ENCODE measurements at places on chromosomes 5 and 9.

DNA sequence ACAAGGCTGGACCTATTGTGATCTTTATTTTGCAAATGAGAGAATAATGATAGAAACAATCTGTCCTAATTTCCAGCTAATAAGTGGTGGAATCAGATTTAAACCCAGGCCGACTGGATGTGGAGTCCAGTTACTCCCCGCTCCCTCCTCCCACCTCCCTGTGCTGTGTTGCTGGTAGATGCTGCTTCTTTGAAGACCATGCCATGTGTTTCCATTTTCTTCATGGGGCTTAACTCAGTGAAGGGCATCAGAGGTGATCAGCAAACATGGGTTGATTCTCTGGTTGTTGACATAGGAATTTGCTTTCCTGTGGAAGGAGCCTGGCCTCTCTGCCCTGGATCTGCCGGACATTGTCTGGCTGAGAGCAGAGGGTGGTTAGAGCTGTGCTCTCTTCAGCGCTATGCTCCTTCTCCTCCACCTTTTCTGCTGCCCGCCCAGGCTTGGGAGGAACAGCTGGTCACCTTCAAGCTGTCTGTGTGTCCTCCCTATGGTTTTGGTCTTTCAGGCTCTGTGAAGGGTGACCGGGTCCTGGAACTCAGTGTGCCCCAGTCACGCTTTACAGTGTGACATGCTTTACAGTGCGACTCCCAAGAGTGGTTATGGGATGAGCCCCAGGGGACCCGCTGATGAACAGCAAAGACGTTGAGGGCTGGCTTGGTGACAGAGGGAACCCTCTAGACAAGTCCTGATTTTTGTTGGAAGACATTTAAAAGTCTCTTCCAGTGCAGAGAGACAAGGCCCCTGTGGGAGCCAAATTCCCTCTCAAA, 68.4 kb upstream of the RPS23 start:
- no peak for DNase-seq

- no peak for DNase-seq
Measured at GRCh38 chr5:159910207-159910842, 6.0 kb upstream of the ADRA1B start.

DNA sequence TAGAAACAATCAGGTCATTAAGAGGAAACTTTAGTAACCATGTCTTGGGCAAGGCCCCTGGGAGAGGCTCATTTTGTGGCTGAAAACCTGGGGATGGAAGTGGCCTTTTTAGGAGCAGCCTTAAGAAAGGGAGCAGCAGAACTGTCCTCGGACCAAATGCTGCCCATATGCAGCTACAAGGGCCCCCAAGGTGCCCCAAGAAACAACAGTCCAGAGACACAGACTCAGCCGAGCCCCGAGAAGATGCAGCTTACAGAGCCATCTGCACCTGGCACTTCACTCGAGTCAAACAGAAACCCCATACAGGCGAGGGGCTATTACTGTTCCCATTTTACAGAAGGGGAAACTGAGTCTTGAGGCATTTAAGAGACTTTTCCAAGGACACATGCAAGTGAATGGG, 58.0 kb downstream of the COL23A1 start:
- DNase-seq: no peak

GRCh38 chr5:168468836-168469235, 17.4 kb upstream of the RARS1 start:
- no peak for DNase-seq

- DNase-seq: no peak
Measured at GRCh38 chr5:73298772-73299630, 126.0 kb downstream of the TMEM174 start.

All from OCI-LY7 (cell line).